ENCODE measurements at places on chromosomes 7 and 10. TPM values are rescaled to one million over a fixed set of nuclear protein-coding genes. Genes with fewer than 3 reads are reported as not detected.

The RARRES2 gene
- 1.4 TPM for total RNA-seq

DNA sequence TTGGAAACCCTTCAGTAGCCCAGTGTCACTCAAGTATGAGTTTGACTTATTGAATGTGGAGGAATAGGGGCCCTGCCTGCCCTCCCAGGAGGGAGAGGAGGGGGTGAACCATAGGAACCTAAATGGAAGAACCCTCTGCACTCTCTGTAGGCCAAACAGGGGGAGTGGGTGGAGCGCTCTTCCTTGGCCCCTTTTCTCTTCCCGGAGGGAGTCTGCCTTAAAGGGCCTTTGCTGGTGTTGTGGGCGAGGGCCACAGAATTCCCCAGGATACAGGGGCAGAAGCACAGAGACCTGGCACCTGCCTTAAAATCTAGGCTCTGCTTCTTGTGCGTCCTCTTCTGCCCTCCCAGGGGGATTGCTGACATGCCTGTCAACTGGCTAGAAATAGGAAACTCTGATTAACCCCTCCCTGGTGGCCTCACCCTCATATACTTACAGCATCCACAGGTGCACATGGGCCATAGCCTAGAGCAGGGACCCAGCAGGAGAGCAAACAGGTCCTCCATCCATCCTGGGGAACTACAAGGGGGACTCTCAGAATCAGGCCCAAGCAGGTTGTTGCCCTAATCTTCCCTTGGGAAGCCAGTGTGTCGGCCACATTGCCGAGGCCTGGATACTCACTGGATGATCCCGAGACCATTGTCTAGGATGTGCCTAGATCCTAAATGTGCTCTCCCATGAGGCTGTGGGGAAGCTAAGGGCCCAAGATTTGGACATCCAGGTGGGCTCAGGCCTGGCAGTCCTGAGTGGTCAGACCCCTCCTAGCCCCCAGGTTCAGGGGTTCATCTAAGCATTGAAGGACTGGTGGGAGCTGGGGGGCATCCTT is 3.4 kb downstream of the TRIM8 start:
- no peak for DNase-seq

The GDF2 gene
- not detected for total RNA-seq

- DNase-seq: no peak
Observed at GRCh38 chr7:67616517-67616916, 619.9 kb downstream of the TYW1 start.

GRCh38 chr10:17144757-17145156 is 15.1 kb upstream of the CUBN start:
- DNase-seq: peak; percentile 8

DNA sequence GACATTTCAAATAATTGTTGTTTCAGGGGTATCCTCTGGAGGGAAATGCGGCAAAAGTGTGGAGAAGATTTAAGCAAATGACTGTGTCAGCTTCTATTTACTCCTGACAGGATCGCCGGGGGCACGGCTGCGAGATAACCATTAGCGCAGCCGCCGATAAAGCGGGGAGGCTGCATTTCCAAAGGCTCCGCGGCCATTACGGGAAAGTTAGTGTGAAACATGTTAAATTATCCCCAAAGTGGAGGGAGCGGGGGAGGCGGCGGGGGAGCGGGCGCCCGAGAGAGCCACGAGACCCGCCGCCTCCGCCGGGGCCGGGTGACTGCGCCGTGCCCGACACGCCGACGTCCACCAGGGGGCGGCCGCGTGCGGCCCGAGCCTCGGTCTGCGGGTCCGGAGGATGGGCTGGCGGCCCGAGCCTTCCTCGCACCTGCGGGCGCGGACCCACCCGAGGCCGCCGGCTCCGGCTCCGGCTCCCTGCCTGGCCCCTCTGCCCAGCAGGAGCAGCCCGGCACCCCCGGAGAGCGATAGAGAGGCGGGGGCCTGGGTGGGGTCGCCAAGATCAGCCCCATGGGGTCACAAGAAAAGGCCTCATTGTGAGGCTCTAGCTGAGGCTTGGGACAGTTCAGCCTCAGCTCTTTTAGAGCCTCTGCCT is 74.4 kb upstream of the PAX2 start:
- no peak for DNase-seq

DNA sequence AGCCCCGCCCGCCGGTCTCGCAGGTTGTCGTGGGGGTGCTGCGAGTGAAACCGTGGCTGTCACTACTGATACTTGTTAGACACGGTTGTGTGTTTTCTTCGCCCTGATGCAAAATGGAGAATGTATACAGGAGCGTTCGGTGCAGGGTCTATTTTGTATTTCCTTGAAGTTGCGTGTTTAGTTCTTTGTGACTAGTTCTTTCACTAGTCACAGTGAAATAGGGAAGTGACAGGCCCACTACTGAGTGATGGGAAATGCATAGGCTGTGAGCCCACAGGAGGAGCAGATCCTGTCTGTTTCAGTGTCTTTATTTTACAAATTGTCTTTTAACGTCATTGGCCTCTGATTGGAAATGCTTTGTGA is 675 bp downstream of the ABRAXAS2 start:
- no peak for DNase-seq

GRCh38 chr10:52027055-52027705 is 286.9 kb upstream of the DKK1 start:
- DNase-seq: peak; percentile 33

GRCh38 chr7:43615558-43616145 is 32.7 kb downstream of the STK17A start:
- no peak for DNase-seq

DNA sequence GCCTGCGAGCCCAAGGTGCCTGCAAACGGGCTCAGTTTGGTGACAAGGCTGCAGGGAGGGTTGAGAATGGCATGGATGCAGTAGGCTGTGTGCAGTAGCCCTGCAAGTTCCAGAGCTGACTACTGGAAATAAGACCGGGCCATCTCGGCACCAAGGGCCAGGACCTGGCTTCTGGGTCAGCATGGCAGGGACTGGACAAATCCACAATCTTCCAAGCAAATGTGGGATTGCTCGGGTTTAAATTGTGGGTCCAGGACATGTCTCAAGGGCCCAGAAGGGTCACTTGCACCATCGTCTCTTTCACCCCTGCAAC is 78.0 kb downstream of the GPR26 start:
- DNase-seq: no peak

The VENTX gene
- not detected for total RNA-seq

DNA sequence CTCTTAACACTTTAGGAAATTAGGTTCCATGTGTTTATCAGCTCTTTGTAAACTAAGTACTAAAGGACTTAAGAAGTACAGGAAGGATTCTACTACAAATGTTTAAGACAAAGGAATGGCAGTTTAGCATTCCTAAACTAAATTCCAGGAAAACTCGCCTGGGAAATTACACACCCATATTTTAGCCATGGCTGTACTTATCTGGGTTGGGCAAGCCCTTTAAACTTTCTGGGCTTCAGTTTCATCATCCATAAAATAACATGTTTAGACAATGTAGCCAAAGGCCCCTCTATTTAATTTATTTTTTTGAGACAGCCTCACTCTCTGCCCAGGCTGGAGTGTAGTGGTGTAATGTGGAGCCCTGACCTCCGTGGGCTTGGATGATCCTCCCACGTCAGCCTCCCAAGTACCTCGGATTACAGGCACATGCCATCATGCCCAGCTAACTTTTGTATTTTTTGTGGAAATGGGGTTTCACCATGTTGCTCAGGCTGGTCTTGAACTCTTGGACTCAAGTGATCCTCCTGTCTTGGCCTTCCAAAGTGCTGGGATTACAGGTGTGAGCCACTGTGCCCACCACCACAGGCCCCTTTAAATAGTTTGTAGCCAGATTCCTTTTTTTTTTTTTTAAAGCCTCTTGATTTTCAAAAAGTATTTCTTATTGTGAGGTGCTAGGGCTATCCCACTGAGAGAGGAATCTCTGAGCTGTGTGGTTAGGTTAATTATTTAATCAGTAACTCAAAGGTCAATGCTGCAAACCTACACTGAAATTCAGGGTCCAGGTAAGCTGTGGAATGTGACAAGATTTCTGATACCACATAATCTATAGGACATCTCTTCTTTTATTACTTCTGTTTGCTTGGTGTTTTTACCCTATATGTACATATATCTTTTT is 32.1 kb downstream of the TMEM60 start:
- DNase-seq: peak; percentile 85

The CUX1 gene
- total RNA-seq: 36.1 TPM

DNA sequence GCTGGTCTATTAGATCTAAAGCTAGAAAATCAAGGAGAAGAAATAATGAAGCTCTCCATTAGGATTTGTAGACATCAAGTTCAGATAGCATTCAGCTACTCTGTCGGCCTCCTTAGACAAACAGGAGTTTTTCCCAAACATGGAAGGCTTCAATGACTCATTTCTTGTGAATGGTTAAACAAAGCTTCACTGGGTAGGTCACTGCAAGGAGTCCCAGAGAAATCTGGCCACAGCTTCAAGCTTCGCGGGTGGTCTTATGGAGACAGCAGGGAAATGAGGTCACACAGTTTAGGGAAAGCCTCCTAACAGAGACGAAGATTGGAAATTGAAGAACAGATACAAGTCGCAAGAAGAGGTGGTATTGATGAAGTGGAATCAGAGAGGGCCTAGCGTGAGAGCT is 22.6 kb upstream of the LRRC72 start:
- DNase-seq: peak; percentile 3

DNA sequence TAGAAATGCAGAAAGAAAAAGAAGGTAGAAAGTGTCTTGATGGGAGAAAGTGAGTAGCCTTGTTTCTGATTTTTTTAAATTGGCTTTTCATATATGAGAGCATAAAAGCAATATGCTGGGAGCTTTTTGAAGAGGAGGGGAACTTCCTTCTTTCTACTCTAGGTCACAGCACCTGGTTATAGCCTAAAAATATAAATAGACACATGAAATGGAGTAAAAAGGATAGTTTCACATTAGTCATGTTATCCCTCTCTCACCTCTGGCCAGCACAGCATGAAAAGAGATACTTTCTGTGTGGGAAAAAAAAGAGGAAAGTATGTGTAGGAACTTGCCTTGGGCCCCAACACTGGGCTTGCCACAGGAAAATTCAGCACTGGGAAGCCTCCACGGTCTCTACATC is 292.2 kb upstream of the ZWINT start:
- no peak for DNase-seq

- DNase-seq: no peak
Observed at GRCh38 chr10:14574885-14575284, 199.8 kb downstream of the FAM107B start.

The FAM25A gene
- total RNA-seq: not detected

DNA sequence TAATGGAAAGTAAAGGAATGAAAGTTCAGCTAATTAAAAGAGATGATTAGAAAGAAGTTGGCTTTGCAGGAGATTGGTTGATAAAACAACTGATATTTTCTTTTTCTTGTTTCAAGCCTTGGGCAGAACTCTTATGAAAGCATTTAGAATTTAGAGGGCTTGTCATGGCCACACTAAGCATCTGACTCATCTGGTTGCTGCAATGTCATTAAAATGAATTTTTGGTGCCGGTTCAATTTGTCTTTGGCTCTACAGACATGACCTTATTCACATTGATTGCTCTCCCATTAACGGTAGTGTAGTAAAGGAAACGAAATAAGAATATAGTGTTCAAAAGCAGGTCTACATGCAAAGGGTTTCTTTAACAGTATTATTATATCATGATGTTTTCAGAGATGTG is 1012.4 kb upstream of the C7orf33 start:
- DNase-seq: no peak

GRCh38 chr10:61452655-61453641 is at the start of gene TMEM26:
Gene TMEM26, minus strand, starts transcription at chr10:61453381. Its CDS starts 300 bp downstream, at chr10:61453081.
- peak; percentile 32 for DNase-seq

DNA sequence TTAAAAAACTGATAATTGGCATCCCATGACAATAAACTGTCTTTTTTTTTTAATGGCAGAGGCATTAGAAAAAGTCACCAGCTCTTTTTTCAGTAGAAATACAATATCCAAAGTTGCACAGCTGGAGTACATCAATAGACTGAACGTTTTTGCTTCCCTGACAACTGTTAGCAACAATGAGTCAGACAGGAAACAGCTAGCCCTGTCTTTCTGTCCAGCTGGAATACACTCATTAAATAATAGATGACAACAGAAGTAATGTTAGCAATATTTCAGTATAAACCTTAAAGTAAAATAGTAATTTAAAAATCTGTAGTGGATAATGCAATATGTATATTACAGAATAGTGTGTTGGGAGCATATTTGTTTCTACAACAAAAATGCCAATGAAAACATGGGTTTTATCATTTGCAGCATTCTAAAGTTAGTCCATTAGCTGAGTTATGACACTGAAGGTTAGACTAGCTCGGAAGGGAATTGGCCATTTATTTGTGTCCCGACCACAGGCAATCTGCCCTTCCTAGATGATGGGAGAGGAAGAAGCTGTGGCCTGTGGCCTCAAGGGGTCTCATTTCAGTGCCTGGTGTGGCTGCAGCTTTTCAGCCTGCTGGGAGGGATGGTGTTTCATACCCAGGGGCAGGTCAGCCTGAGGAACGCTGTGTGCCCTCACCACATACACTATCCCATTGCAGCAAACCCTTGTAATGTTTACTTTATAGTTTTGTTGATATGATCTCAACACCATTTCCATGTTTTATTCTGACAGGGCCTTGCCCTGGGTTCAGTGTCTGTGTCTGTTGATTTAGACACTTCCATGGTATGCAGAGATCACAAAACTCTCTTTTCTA is 173.3 kb downstream of the SLC16A9 start:
- DNase-seq: peak; percentile 92

The TMEM176B gene
- not detected for total RNA-seq

The GSTK1 gene
- 53.3 TPM for total RNA-seq

- DNase-seq: peak; percentile 62
Observed at GRCh38 chr10:28566458-28567015, 33.6 kb downstream of the WAC start.

DNA sequence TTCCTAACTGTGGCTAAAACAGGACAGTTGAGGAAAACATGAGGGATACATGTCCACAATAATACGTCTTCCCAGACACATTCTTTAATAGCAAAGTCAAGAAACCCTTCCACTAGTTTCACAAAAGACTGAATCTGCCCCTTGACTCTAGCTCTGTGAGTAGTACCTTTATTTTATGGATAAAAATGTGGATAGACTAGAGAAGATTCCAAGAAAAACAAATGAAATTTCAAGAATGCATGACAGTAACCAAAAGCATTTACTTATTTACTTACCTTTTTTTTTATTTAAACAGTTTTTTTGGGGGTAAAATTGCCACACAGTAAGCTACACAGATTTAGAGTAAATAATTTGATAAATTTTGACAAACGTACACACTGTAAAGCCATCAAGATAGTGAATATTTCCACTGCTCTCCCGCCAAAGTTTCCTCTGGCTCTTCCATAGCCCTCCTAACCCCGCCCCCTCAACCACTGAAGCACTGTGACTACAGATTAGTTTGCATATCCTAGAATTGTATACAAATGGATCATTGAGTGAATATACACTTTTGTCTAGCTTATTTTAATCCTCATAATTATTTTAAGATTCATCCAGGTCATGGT is 420.4 kb upstream of the ZMIZ1 start:
- peak; percentile 54 for DNase-seq

The SRRM3 gene
- 1.3 TPM for total RNA-seq

DNA sequence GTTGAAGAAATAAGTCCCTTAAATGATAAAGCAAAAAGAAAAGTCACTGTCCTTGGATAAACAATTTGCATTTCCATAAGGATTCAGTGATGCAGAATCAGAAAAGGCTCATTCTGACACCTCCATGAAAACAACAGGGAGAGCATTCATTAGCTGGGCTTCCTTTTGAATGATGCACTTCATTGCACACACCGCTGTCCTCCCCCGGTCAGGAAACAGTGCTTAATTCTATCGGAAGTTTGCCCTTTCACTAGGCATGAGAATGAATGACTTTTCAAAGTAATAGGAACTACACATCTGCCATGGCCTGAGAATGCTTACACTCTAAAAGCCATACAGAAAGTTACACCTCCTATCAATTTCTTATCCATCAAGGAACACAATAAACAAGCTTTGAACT is 4.2 kb downstream of the PCDH15 start:
- DNase-seq: no peak

The SEMA3C gene
- 319 TPM for total RNA-seq
